ENCODE measurements at places on chromosomes 3 and 15.

DNA sequence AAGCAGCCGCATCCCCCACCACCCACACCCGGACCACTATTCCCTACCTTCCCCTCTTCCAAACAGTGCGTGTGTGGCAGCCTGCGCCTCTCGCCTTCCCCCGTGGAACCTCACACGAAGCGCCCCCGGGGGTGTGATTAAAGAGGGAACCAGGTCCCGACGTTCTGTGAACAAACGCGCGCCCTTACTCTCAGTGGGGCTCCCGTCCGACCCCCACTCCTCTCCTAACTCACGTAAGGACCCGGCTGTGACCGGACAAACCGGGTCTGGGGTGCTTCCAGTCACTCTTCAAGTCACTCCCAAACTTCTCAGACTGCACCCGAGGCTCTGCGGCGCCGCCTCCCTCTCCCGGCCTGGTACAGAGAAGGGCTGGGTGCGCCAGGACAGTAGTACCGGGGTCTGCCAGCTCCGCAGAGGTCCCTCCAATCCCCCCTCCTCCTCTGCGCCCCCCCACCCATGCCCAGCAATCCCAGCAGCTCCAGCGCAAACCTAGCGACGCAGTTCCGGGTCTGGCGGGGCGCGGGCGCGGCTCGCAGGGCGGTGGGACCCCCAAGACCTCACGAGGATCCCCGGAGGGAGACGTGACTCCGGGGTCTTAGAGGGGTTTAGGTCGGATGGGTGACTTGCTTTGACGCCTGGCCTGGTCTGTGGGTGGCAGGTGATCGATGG, 574 bp downstream of the DUOXA1 start:
- DNase-seq: no peak

- DNase-seq: no peak
These were observed 28.7 kb upstream of the TP63 start for GRCh38 chr3:189602471-189602870.

DNA sequence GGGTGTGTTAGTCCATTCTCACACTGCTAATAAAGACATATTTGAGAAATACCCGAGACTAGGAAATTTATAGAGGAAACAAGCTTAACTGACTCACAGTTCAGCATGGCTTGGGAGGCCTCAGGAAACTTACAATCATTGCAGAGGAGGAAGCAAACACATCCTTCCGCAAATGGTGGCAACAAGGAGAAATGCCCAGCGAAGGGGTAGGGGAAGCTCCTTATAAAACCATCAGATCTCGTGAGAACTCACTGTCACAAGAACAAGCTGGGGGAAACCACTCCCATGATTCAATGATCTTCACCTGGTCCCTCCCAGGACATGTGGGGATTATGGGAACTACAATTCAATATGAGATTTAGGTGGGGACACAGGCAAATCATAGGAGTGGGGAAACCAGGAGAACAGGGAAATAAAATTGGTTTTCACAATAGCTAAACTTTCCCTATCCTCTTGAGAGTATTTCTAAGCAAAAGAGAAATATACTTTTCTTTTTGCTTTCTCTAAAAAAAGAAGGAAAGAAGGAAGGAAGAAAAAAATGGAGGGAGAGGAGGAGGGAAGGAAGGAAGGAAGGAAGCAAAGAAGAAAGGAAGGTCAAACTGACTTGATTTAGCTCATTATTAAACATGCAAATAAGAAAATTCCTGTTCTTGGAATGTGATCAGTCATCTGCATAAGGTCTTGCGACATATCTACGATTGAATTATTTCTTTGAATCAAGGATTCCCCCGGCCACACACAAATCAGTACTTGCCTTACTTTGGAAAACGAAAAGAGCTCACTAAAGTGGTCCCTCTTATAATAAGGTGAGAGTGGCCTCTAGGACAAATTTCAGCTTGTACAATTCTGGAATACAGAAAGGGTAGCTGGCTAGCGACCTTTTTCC, 75.2 kb downstream of the LIPC start:
- no peak for DNase-seq

GRCh38 chr3:128619146-128619890, 31.3 kb downstream of the RPN1 start:
- no peak for DNase-seq

DNA sequence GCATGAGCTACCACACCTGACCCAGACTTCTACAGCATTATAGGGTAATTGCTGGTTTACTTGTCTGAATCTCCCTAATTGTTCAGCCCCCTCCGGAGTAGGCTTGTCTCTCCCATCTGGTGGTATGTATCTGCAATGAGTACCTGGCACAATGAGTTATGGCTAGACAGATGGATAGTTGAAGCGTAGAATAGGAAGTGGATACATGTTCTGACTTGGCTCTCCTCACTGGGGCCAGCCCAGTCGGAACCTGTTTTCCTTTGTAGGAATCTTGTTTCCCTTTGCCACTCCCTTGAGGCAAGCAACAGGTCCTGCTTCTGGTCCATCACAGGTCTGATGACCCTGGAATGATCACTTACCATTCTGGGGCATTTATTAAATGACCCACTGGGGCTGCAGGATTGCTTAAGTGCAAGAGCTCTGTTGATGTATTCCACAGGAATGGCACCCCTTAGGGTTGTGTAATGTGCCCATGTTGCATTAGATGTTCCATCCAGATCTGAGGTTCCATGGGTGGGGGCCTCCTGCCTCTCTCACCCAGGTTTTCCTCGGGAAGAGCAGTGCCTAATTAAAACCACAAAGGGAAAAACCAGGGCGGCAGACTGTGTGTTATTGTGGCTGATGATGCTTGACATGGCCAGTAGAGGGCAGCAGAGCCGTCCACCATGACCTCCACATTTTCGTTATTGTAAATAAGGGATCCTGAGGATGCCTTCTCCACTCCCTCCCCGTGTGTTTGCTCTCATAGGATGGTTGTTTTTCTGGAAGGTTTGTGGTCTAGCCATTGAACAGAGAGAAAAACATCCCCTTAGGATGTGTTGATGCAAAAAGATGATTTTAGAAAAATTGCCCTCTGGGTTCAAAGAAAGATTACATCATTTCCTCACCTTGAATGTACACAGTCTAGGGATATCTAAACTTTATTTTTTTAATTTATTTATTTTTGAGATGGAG, 58.0 kb downstream of the CMTM8 start:
- peak; percentile 52 for DNase-seq

DNA sequence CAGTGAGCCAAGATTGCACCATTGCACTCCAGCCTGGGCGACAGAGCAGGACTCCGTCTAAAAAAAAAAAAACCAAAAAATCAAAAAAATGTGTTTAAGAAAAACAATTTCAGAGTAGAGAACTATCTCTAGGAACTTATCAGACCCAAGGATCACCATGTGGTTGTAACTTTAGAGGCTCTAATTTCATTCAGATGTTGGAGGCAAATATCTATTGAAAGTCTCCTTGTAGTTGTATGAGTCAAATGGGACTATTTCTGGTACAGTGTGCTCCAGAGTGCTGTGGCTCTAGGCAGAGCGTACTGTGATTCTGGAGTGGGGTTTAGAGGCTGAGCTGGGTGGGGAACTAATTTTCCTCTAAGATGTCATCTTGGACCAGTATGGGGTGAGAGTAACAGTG, 398.7 kb downstream of the SHQ1 start:
- DNase-seq: no peak

- no peak for DNase-seq
These were observed 20.2 kb downstream of the CPOX start for GRCh38 chr3:98573181-98573728.
